ENCODE measurements at places on chromosomes 3 and 15.

DNA sequence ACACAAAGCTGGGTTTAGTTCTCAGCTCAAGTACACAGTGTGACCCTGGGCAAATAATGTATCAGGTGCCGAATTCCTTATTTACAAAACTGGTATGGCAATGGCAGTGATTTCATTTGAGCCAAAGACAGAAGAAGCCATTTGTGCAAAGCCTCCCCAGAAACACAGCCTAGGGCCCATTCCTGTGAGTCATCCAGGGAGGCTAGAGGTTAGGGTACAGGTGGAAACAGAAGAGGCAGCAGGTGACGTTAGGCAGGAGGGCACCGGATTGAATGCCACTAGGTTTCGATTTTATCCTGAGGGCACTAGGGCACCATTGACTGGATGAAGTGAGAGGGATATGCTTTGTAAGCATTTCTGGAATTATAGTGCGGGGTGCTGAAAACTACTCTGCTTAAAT, 766.9 kb upstream of the NR2F2 start:
- no peak for DNase-seq

GRCh38 chr3:114411811-114412803, 118.3 kb downstream of the TIGIT start:
- DNase-seq: no peak

DNA sequence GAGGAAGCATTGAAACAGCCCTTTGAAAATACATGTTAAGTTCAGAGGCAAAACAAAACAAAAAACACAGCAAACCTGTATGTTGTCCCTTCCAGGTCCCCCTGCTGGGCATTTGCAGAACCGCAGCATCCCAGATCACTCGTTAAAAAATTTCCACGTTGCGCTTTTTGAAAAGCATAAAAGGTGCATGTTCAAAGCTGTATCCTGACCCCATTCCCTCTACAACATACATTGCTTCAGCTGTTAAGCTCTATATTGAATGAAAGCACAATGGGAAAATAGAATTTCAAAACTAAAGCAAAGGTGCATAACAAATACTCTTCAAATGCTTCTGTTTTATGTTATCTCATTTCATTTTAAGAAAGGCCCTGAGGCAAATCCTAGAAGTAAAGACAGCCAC, 328.3 kb downstream of the THSD4 start:
- DNase-seq: peak; percentile 4

- DNase-seq: no peak
Measured at GRCh38 chr15:52020221-52021085, 1.4 kb downstream of the MAPK6 start.

- DNase-seq: no peak
Measured at GRCh38 chr3:112425858-112426750, 73.2 kb downstream of the BTLA start.

- DNase-seq: no peak
Measured at GRCh38 chr3:124823206-124823605, 64.0 kb downstream of the ITGB5 start.

GRCh38 chr3:26081806-26082205, 291.9 kb downstream of the OXSM start:
- DNase-seq: no peak

DNA sequence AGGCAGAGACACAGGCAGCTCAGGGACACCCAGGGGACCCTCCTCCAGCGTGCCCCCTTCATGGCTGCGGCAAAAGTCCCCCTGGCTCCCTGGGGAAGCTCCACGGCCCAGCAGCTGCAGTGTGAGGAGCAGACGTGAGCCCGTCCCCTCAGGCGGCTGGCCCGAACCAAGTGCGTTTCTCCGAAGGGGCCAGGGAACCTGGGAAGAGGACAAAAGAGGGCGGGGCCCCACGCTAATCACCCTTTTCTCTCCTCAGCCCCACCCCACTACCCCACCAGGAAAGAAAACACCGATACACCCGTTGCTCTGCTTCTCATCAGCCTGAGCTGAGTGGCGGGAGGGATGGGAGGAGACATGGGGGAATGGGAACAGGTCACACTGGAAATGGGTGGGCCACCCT, at the start of gene MUC4:
TSS of gene MUC4 (minus strand) at position 174 of the 400 bp plus-strand sequence. CDS start at position 62, 112 bp downstream.
- no peak for DNase-seq

GRCh38 chr3:176554791-176555654, 642.3 kb downstream of the TBL1XR1 start:
- DNase-seq: no peak
